ENCODE measurements at places on chromosomes 2 and 18.

- DNase-seq, result no peak
Observed at GRCh38 chr2:9110346-9110884, 96.2 kb upstream of the ASAP2 start.

- DNase-seq, result no peak
Observed at GRCh38 chr18:9530226-9531009, 55.1 kb downstream of the RALBP1 start.

GRCh38 chr2:126972279-126972626, 73.6 kb downstream of the TEX51 start:
- DNase-seq, result no peak

- DNase-seq, result no peak
Observed at GRCh38 chr2:148459377-148459778, 185.2 kb upstream of the EPC2 start.

DNA sequence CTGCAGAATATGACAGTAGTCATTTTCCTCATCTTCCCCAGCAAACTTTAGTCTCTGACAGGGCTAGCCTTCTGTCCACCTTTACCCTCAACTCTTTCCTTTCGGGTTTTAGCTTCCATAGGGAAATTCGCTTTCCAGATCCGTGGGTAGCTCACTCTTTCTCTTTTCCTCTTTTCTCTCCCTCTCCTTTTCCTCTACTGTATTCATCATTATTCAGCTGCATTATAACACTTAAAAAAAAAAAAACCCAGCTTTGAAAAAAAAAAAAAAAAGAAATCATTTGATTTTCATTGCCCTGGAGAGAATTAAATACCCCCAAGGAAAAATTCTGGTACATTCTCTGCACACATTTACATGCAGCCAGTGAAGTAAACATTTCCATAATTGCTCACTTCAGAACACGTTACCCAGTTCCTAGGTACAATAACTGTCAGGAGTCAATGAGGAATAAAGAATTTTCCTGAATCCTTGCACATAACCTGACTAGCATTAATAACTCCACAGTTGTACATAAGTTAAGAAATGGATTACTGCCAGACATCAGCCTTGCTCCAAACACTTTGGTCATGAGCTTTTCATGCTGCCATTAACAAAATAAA, 63.5 kb downstream of the ZNF521 start:
- no peak for DNase-seq

DNA sequence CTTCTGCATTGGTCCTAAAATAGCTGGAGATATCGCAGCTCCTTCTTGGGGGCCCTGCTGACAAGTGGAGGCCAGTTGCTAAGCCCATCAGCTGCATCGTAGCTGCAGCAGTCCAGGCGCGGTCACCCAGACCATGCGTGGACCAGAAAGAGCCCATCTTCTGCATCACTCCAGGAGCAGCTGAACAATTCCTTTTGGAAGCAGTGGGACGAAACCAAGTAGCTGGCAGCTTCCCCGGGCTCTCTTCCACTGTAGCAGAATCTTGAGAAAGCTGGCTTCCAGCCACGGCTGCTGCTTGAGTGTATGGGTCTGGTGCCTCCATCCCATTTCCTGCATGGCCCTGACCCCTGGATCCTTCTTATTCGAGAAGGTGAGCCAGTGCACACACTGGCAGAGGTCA, 22.2 kb upstream of the CAB39 start:
- peak; percentile 81 for DNase-seq

- no peak for DNase-seq
Observed at GRCh38 chr2:42252464-42252863, 83.3 kb downstream of the EML4 start.
